ENCODE measurements at places on chromosomes 6 and 20. TPM values are rescaled to one million over a fixed set of nuclear protein-coding genes. Genes with fewer than 3 reads are reported as not detected.

DNA sequence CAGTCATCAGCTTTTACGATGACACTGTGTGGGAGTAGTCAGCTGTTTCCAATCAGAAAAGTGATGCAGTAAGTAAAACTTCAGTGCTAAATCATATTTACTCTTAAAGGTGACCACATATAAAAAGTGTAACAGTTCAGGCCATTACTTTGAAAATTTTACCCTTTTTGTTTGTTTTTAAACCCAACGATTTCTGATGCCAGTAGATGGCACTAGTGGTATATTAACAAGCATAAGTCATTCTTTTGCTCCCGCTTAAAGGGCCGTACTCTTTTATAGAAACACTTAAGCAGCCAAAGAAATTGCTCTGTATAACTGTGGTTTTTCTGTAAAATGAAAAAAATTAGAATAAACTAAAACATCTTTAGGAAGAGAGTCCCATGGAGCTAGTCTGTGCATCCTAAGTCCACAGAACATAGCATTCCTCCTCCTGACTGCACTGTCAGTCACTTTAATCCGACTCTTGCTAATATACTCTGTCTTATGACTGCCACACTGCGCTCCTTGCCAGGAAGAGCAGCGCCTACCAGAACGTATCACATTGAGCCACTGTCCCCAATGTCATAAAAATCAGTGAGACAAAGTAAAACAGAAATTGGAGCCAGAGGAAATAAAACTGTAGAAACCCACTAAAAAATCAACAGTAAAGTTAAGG is 25.0 kb downstream of the HEBP2 start:
- no peak for DNase-seq

Gene RAB23
- total RNA-seq, result 3.0 TPM

DNA sequence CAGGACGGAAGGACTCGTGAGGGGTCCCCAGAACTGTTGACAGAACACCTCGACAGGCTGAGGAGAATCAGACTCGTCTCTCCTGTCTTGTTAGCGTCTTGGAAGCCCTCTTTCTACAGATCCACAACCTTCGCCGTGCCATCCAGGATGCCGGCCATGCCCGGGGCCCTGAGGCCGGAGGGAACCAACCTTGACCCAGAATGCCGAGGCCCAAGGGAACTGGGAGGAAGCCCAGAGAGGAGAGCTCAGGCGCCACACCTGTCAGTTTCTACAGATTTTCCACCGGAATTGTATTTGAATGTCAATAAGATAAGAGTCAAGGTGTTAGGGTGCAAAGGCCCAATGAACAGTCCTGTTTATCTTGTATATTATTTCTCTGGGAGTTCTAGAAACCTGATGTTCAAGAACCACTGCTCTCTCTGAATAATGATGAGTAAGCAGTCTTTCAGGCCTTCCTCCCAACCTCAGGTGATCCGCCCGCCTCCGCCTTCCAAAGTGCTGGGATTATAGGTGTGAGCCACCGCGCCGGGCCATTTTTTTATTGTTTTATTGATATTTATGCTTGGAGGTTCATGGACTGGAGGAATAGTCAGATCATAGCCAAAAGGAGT is 799 bp upstream of the ME1 start:
- DNase-seq, result no peak

GRCh38 chr20:3786126-3786484 is 435 bp downstream of the CENPB start:
- peak; percentile 49 for DNase-seq

- no peak for DNase-seq
Measured at GRCh38 chr20:45305262-45305661, 1.4 kb upstream of the RBPJL start.

DNA sequence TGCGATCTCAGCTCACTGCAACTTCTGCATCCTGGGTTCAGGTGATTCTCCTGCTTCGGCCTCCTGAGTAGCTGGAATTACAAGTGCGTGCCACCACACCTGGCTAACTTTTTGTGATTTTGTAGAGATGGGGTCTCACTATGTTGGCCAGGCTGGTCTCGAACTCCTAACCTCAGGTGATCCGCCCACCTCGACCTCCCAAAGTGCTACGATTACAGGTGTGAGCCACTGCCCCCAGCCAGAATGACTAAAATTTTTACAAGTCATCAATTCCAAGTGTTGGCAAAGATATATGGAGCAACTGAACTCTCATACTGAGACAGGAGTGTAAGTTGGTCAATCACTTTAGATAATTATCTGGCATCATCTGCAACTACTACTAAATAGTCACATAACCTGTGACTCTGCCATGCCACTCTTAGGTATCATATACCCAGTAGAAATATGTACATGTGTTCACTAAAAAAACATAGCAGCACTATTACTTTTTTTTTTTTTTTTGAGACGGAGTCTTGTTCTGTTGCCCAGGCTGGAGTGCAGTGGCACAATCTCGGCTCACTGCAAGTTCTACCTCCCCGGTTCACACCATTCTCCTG is 3.0 kb downstream of the EIF6 start:
- no peak for DNase-seq

DNA sequence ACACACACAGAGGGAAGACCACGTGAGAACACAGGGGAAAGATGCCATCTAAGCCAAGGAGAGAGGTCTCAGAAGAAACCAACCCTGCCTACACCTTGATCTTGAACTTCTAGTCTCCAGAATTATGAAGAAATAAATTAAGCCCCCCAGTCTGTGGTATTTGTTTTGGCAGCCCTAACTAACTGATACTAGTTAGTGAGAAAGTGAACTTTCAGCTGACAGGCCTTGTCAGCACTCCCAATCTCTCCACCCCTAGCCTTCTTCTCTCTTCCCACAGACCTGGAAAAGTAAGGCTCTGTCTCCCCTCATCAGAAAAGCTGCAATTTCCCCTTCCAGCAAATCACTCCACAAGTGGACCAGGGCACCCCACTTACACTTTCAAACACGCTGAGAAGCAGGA is 108.6 kb upstream of the CDYL start:
- DNase-seq, result no peak

Gene NNAT
- not detected for total RNA-seq
